ENCODE measurements at places on chromosomes 4 and X.
A peak's percentile ranks its signal among the peaks of the same experiment; 100 is the strongest.

DNA sequence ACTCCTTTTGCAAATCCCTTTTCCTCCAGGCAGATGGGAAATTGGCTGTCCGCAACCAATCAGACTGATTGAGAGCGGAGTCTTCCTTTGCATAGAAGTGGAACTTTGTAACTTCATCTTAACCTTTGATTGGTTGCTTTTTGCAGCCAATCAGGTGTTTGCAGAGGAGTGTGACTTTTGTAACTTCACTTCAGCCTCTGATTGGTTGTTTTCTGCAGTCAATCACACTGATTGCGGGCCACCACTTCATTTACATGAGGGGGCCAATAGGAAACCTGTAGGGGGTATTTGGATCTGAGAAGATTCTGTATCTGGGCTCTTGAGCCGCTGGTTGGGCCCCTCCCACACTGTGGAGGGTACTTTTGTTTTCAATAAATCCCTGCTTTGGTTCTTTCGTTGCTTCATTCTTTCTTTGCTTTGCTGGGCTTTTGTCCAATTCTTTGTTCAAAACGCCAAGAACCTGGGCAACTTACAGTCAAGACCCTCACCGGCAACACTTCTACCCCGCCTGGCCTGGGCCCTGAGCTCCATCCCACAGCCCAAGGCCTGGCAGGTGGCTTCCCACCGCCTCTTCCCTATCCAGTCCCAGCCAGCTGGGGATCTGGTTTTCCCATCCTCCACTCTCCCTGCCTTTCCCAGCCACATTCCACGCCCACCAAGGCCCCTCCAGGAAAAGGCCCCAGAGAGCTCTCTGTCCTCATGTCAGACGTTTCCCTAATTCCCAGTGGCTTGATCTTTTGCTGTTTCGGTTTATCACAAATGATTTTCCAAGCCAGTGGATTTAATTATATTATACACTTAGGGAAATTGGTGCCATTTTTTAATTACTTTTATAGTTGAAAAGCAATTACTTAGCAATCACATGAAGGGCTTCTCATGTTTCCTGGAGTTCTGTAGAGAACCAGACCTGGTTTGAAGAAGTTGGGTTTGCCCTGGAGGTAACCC is 110.2 kb upstream of the STX18 start:
- no peak for DNase-seq

DNA sequence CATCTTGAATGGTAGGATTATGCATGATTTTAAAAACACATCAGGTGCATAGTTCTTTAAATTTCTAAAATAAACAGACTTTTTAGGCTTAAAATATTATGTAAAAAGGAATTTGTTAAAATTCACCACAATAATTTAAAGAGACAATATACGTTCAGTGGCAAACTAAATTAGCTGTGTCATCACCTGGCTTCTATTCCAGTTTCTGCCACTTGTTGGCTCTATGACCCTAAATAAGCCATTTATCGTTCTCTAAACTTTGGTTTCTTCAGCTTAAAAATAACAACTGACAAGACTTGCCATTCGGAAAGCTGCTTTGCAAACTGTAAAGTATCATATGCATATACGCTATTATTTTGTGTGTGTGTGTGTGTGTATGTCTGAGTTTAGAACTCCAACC is 141.3 kb downstream of the MGST2 start:
- no peak for DNase-seq

- no peak for DNase-seq
Observed at GRCh38 chr4:71206763-71207162, 132.1 kb upstream of the SLC4A4 start.

- DNase-seq = no peak
Observed at GRCh38 chr4:35539404-35540055, 704.8 kb downstream of the ARAP2 start.

GRCh38 chr4:176499518-176499917 is 179.8 kb downstream of the SPCS3 start:
- no peak for DNase-seq

DNA sequence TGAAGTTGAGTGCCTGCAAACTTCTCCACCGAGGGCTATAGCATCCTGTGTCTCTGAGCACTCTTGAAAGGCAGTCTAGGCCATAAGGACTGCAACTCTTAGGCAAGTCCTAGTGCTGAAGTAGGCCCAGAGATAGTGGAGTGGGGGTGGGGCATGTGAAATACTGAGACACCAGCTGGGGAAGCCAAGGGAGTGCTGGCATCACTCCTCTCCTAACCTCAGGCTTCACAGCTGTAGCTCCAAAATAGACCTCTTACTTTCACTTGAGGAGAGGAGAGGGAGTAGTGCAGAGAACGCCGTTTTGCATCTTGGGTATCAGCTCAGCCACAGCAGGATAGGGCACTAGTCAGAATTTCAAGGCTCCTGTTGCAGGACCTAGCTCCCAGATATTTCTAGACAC is 56.2 kb upstream of the CYSLTR1 start:
- DNase-seq = no peak

GRCh38 chrX:10619425-10620046 is 849 bp downstream of the MID1 start:
- DNase-seq = no peak

DNA sequence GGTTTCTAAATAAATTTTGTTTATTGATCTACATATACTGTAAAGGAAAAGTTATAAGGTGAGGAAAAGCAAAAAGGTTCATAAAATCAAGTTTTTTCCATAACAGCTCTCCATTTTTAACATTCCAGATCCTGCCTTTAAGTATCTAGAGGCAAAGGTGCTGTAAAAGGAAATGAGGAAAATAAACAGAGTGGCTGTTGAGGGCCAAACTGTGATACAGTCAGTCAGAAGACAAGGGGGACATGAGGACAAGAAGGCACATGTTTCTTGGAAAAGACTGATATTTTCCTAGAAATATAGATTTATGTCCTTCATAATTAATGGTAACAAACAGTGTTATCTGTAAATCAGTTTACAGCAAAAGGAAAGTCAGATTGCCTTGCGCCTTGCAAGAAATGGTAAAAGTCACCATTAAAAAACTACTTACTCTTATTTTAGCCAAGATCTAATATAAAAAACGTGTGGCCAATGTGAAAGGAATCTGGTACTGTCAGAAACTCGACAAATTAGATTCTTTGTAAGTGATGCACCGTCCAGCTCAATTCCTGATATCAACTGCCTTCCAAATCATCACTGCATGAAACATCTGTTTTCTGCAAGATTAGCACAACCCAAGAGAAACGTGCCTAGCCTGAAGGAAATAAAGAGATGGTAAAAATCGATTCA is 34.0 kb upstream of the VEGFD start:
- no peak for DNase-seq

GRCh38 chr4:53684136-53685130 is 93.1 kb upstream of the LNX1 start:
- no peak for DNase-seq

- no peak for DNase-seq
Observed at GRCh38 chrX:9367421-9367820, 97.4 kb upstream of the TBL1X start.

DNA sequence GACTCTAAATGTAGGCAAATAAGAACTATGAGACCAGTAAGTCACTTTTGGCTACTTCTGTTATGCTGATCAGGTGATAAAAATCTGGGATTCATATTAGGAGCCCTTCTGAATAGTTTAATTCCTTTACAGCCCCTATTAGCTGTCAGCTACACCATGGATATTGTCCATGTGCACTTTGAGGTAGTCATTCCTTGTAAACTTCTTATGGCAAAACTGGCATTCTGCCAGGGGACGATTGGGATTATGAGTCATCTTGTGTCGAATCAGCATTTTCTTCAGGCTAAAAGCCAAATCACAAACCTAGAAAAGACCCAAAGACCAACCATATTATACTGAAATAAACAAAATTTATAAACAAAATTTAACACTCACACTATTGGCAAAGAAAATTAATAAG is 227.6 kb downstream of the PRDM5 start:
- DNase-seq = peak; percentile 16

- DNase-seq = no peak
Observed at GRCh38 chrX:17247144-17247543, 127.9 kb upstream of the NHS start.

GRCh38 chr4:147991543-147992283 is 259.8 kb downstream of the ARHGAP10 start:
- no peak for DNase-seq

DNA sequence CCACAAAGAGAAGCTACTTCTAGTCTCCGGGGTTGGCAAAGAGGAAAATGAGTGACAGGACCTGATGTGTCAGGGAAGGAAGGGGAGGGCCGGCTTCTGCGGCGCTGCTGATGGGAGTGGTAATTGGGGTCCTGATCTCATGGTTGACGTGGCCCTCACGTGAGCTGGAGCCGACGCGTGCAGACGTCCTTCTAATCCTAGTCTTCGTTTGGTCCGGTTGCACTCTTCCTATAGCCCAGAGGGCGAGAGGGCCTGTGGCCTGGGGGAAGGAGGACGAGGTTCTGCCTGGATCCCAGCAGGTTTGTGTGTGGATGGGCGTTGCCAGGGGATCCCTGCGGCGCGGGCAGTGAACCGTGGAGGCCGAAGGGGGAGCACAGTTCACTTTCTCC is at the start of gene ARMCX1:
Gene ARMCX1, plus strand, starts transcription at position 186 of the 389 bp plus-strand sequence. CDS start 2,384 bp downstream, outside the sequence.
- peak; percentile 39 for DNase-seq

GRCh38 chr4:111880116-111880515 is 265.1 kb upstream of the FAM241A start:
- DNase-seq = no peak

GRCh38 chr4:119204916-119205315 is 7.6 kb upstream of the USP53 start:
- DNase-seq = no peak

DNA sequence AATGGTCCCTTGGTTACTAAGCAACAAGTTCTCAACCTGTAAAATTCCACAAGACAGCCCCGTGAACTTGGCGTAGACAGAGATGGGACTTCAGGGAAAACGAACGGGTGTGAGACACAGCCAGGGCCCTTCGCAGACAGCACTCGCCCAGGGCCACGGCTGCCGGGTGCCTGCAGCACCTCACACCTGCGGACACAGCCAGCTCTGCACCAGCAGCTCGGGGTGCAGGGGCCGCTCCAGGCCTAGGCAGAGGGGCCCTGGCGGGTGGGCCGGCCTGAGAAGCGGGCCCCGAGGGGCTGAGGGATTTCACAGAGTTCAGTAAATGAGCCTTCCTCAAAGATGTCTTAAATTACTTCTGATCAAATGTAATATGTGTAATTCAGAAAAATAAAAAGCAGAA is 34.0 kb downstream of the GAK start:
- DNase-seq = no peak
